ENCODE measurements at places on chromosomes 5 and 9.
A peak's percentile ranks its signal among the peaks of the same experiment; 100 is the strongest.

- DNase-seq: no peak
- peaks cover 7% of the 10 kb centered on the region for H3K4me1 ChIP-seq
- no peak overlapping the region for H3K4me3 ChIP-seq
- peaks cover 2% of the 10 kb centered on the region for H3K27me3 ChIP-seq
These were observed 2.1 kb downstream of the TLN1 start for GRCh38 chr9:35729700-35730485.

- H3K27ac ChIP-seq: no peak overlapping the region
- H3K36me3 ChIP-seq: no peaks in the 10 kb centered on the region
- H3K4me3 ChIP-seq: no peak overlapping the region
- H3K4me1 ChIP-seq: peaks cover 4% of the 10 kb centered on the region
- peaks cover 7% of the 10 kb centered on the region for H3K27me3 ChIP-seq
These were observed 45.3 kb downstream of the COL5A1 start for GRCh38 chr9:134686896-134687295.

GRCh38 chr5:176535101-176535663, 2.0 kb downstream of the RNF44 start:
- no peaks in the 10 kb centered on the region for H3K36me3 ChIP-seq
- peaks cover 21% of the 10 kb centered on the region for H3K27me3 ChIP-seq
- DNase-seq: no peak
- H3K4me3 ChIP-seq: peak overlapping the region; percentile 95
- H3K4me1 ChIP-seq: peaks cover 27% of the 10 kb centered on the region

DNA sequence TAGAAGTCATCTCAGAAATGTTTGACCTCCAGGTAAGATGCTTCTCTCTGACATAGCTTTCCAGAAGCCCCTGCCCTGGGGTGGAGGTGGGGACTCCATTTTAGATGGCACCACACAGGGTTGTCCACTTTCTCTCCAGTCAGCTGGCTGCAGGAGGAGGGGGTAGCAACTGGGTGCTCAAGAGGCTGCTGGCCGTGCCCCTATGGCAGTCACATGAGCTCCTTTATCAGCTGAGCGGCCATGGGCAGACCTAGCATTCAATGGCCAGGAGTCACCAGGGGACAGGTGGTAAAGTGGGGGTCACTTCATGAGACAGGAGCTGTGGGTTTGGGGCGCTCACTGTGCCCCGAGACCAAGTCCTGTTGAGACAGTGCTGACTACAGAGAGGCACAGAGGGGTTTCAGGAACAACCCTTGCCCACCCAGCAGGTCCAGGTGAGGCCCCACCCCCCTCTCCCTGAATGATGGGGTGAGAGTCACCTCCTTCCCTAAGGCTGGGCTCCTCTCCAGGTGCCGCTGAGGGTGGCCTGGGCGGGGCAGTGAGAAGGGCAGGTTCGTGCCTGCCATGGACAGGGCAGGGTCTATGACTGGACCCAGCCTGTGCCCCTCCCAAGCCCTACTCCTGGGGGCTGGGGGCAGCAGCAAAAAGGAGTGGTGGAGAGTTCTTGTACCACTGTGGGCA, 642 bp downstream of the CSF2 start:
- no peaks in the 10 kb centered on the region for H3K36me3 ChIP-seq
- peaks cover 6% of the 10 kb centered on the region for H3K27me3 ChIP-seq
- H3K4me3 ChIP-seq: no peak overlapping the region
- no peak for DNase-seq
- no peaks in the 10 kb centered on the region for H3K4me1 ChIP-seq

GRCh38 chr5:76180814-76181805, 97.9 kb downstream of the SV2C start:
- no peak overlapping the region for H3K4me3 ChIP-seq
- DNase-seq: no peak
- peaks cover 9% of the 10 kb centered on the region for H3K36me3 ChIP-seq
- H3K27me3 ChIP-seq: peaks cover 2% of the 10 kb centered on the region

DNA sequence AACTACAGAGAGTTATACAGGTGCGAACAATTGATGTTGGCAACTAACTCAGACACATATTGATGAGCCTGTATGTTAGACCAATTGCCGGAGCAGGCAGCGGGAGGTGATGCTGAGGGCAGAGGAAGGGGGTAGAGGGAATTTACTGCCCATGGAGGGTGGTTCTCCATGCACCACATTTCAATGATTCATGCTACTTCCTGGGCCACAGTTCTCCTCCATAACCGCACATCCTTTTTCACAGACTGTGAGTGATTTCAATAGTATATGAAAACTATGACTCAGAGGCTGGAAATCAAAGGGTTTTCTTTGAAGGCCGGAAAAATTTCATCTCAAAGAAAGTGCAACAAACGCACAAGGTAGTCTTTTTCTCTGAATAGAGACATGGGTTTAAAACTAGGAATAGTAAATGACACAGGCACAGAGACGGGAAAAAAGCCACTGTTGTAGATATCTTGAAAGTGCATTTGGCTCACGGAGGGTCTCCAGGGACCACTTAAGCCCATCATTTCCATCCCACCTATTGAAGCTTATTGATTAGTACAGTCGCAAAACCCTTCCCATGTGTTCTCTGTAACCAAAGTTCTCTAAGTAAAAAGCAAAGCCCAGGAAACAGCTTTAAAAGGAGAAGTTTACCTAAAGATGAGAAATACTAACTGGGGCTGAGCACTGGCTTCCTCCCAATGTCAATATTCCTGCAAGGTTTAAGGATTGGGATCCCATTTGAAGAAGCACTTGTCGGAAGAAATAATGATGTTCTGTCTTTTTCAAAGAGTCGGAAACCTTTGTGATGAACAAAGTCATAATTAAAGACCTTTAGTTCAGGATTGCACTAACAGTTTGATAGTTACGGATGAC, 28.0 kb upstream of the ADAM19 start:
- H3K4me3 ChIP-seq: peak overlapping the region; percentile 28
- H3K4me1 ChIP-seq: peaks cover 17% of the 10 kb centered on the region
- peak overlapping the region; percentile 60 for H3K27ac ChIP-seq
- H3K27me3 ChIP-seq: peaks cover 3% of the 10 kb centered on the region
- DNase-seq: peak; percentile 47
- peaks cover 5% of the 10 kb centered on the region for H3K36me3 ChIP-seq

DNA sequence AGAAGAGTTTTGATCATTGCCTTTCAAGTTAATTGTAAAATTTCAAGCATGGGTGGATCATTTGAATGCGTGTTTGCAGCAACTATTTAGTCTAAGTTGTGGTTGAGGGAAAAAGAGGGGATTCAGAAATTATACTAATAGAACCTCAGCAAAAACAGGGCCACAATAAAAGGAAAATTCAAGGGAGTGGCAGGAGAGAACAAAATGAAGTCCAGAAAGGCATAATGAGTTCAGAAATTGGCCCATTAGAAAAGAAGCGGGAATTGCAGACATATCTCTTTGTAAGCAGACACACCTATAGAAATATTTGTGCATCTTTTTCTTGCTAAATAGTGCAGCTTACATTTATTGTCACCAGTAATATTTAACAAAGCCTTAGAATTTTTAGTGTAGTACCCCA, 960.0 kb downstream of the CDH12 start:
- no peak overlapping the region for H3K27ac ChIP-seq
- H3K4me3 ChIP-seq: no peak overlapping the region
- no peaks in the 10 kb centered on the region for H3K36me3 ChIP-seq
- H3K27me3 ChIP-seq: no peaks in the 10 kb centered on the region
- H3K4me1 ChIP-seq: no peaks in the 10 kb centered on the region

GRCh38 chr9:21931428-21931827, 62.8 kb downstream of the CDKN2A start:
- no peaks in the 10 kb centered on the region for H3K4me1 ChIP-seq
- no peak for DNase-seq
- no peaks in the 10 kb centered on the region for H3K36me3 ChIP-seq
- no peak overlapping the region for H3K4me3 ChIP-seq
- no peak overlapping the region for H3K27ac ChIP-seq
- H3K27me3 ChIP-seq: no peaks in the 10 kb centered on the region

GRCh38 chr9:137445275-137445807, 4.2 kb upstream of the ENTPD8 start:
- peak; percentile 85 for DNase-seq
- H3K27ac ChIP-seq: no peak overlapping the region
- peaks cover 2% of the 10 kb centered on the region for H3K27me3 ChIP-seq
- H3K4me3 ChIP-seq: no peak overlapping the region
- H3K4me1 ChIP-seq: peaks cover 6% of the 10 kb centered on the region
- no peaks in the 10 kb centered on the region for H3K36me3 ChIP-seq

DNA sequence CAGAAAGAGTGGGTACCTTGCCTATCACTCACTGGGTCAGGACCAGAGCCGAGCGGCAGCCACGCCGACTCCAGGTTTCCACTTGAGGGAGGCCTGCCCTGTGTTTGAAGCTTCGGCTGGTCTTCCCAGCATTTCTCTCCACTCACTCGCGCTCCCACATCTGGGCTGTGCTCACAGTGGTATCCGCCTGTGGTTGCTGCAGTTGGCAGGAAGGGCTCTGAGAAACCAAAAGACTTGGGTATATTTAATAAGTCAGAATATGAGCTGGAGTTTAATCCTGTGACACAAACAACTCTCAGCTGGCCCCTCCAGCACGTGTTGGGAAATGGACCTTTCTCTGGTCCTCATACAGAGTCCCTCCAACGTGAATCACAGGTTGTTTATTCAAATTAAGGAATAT, 70.9 kb downstream of the SPRY4 start:
- DNase-seq: no peak
- H3K4me3 ChIP-seq: no peak overlapping the region
- H3K27me3 ChIP-seq: peaks cover 4% of the 10 kb centered on the region
- H3K4me1 ChIP-seq: peaks cover 2% of the 10 kb centered on the region
- H3K36me3 ChIP-seq: peaks cover 3% of the 10 kb centered on the region
- H3K27ac ChIP-seq: no peak overlapping the region

GRCh38 chr9:107251756-107252322, 31.2 kb upstream of the RAD23B start:
- H3K4me1 ChIP-seq: peaks cover 10% of the 10 kb centered on the region
- no peak overlapping the region for H3K27ac ChIP-seq
- H3K36me3 ChIP-seq: no peaks in the 10 kb centered on the region
- no peaks in the 10 kb centered on the region for H3K27me3 ChIP-seq
- no peak for DNase-seq

DNA sequence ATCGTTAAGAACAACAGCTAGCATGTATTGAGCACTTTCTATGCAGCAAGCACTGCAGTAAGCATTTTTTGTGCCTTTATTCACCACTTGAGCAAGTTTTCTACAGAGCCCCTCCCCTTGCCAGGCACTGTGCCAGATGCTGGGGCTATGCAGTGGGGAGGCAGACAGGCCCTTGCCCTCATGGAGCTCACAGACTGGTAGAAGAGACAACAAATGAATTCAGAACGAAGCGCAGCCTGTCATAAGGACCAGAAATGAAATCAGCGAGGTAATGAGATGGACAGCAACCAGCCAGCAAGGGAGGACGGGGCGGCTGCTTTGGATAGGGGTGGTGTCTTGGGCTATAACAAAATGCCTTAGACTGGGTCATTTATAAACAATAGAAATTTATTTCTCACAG, 68.8 kb downstream of the C9orf50 start:
- peaks cover 6% of the 10 kb centered on the region for H3K4me1 ChIP-seq
- DNase-seq: no peak
- H3K36me3 ChIP-seq: no peaks in the 10 kb centered on the region
- H3K4me3 ChIP-seq: no peak overlapping the region
- H3K27me3 ChIP-seq: peaks cover 9% of the 10 kb centered on the region

GRCh38 chr9:87950765-87951488, 23.4 kb downstream of the CDK20 start:
- H3K4me3 ChIP-seq: no peak overlapping the region
- peaks cover 4% of the 10 kb centered on the region for H3K4me1 ChIP-seq
- DNase-seq: peak; percentile 35
- peaks cover 3% of the 10 kb centered on the region for H3K36me3 ChIP-seq

DNA sequence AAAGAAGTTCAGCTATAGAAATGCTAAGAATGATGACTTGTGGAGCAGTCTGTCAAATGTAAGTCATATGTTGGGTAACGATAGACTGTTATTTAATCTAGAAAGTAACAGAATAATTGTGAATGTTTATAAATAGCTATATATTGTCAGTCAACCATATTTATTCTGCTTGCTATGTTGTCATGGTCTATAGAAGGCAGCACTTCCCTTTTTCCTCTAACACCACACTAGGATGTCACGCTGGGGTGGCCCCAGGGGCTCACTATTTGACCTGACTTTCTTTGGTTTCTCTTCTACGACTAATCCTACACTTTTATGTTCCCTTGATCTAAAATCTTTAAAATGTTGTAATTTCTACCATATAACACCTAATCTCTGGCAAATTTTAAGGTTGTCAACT, 20.5 kb downstream of the ERAP2 start:
- peaks cover 3% of the 10 kb centered on the region for H3K27me3 ChIP-seq
- peaks cover 5% of the 10 kb centered on the region for H3K4me1 ChIP-seq
- no peak overlapping the region for H3K27ac ChIP-seq
- DNase-seq: no peak
- H3K36me3 ChIP-seq: no peaks in the 10 kb centered on the region

DNA sequence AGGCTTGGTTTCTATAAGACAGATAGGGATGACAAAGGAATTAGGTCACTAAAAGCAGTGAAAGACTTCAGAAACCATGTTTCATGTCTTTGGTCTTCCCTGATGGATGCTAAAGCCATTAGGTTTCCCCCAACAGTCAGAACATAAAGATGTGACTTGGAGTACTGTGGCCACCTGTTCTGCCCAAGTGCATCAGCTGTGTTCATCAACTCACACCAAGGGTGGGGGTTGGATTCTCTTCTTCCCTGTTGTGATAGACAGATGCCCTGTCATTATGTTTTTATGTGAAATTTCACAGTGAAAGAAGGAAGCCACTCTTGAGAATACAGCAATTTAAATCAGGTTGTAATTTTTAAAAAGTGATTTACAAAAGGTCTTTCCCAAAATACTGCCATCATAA, 196.8 kb downstream of the SH3GL2 start:
- peak; percentile 24 for DNase-seq
- H3K4me3 ChIP-seq: no peak overlapping the region
- peaks cover 2% of the 10 kb centered on the region for H3K27me3 ChIP-seq
- peaks cover 7% of the 10 kb centered on the region for H3K36me3 ChIP-seq
- H3K4me1 ChIP-seq: peaks cover 13% of the 10 kb centered on the region

- H3K27ac ChIP-seq: no peak overlapping the region
- H3K4me3 ChIP-seq: no peak overlapping the region
- peaks cover 9% of the 10 kb centered on the region for H3K36me3 ChIP-seq
These were observed 154.2 kb upstream of the ZNF366 start for GRCh38 chr5:72661405-72661804.

Data from glutamatergic neuron (in vitro differentiated cells).